ENCODE measurements at places on chromosomes 2 and 18. TPM values are rescaled to one million over a fixed set of nuclear protein-coding genes. Genes with fewer than 3 reads are reported as not detected.

- no peak for DNase-seq
Measured at GRCh38 chr18:61950371-61950770, 57.6 kb upstream of the RNF152 start.

DNA sequence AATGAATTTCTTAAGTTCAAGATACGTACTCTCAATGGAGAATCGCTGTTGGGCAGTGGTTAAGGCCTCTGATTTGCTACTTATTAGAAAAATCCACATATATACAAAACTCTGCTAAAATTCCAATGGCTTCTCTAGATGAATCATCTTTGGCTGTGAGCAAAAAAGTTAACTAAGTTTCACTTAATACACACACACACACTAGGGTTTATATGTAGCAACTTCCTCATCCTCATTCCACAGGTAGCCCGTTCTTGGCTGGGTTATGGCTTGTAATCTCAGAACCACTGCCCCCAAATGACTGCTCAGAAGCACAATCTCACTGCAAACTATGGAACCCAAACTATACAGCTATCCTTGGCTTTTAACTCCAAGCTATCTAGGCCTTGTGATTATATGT is 99.7 kb downstream of the SMAD2 start:
- DNase-seq, result no peak

FAHD2B gene
- total RNA-seq, result 21.4 TPM

GRCh38 chr2:178718283-178718682 is 88.9 kb downstream of the TTN start:
- DNase-seq, result no peak

DNA sequence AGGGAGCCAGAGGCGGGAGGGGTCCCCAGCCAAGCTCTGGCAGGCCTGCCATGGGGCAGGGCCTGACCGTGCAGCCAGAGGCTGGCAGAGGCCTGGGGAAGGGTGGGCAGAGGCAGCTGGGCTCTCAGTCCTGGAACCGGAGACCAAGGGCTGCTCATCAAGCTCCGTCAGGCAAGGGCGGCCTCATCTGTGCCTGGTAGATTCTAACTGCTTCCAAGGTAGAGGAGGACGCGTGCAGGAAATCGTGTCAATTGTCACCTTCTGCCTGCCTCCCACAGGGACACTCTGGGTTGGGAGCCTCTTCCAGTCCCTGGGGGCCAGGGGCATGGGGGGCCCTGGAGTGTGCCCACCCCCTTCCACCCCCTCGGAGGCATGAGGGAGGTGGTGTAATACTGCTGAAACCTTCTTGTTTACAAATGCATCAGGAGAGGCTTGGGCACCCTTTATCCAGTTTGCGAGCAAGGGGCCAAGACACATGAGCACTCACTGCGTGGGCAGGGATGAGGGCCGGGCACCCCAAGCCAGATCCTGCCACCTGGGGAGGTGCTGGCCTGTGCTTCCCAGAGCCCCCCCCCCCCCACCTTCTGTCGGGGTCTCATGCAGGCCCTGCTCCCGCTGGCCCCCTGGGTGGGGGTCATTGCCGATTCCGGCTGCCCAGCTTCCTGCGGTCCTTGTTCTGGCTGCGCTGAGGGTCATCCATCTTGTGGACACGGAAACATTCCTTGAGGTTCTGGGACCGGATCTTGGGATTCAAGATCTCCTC is 9.0 kb downstream of the SNORC start:
- no peak for DNase-seq
